ENCODE measurements at places on chromosomes 6 and 20.

GRCh38 chr6:33297956-33298772 is 578 bp downstream of the RGL2 start:
- DNase-seq, result peak; percentile 13

GRCh38 chr20:63682384-63683139 is 13.9 kb upstream of the TNFRSF6B start:
- no peak for DNase-seq

- DNase-seq, result no peak
Measured at GRCh38 chr6:68632734-68633133, 2.3 kb upstream of the ADGRB3 start.

DNA sequence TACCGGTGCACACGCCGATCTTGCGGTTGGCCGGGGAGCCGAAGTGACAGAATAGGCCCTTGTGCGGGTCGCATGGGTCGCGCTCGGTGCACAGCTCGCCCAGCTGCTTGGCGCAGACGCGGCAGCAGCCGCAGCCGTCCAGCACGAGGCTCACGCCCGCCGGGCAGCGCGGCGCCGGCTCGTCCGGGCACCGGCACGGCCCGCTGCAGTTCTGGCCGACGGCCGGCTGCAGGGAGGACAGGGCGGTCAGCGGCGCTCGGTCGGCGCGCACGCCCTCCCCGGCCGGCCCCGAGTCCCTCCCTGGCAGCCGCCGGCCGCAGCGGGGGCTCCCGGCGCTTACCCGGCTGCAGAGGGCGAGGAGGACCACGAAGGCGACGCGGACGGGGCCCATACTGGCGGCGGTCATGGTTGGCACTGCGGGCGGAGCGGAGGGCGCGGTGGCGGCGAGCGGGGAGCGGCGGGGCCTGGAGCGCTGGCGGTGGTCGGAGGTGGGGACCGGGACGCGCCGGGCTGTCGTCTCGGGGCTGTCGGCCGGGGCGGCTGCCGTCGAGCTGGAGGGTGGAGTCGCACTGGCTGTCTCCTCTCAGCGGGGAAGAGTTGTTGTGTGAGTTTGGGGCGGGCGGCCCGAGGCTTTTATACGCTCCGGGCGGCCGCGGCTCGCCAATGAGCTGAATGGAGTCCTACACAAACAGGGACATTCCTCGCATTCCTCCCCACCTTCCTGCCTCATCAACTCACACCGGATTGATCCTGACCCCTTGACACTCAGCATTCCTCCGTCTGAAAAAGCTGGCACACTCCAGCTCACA is at the start of gene CCN2:
Gene CCN2 (minus strand): TSS at position 606 of the 809 bp plus-strand sequence. CDS start 200 bp downstream, at position 406.
- DNase-seq, result no peak

DNA sequence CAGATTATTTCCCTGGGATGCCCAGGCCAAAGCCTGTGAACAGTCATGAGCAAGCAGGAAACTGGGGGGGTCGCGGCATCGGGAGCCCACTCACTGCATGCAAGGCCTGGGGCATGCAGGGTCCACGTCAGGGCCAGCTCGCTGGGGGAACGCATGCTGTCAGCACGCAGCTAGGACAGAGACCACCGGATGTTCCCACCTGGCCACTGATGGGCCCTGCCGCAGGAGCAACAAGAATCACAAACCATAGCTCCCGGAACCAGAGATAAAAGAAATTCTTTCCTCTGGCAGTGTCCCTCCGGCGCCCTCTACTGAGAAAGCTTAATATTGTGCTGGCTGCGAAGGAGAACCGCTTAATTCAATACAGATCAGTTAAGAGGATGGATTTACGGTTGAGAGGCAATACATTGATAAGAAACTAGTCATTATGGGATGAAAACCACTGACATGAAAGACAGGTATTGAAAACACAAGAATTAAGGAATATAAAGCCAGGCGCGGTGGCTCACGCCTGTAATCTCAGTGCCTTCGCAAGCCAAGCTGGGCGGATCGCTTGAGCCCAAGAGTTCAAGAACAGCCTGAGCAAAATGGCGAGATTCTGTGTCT is 32.6 kb downstream of the C6orf15 start:
- DNase-seq, result peak; percentile 52

GRCh38 chr6:116278854-116279231 is 887 bp downstream of the TSPYL1 start:
- DNase-seq, result no peak

GRCh38 chr6:24524805-24525204 is 30.0 kb downstream of the ALDH5A1 start:
- peak; percentile 51 for DNase-seq

- DNase-seq, result no peak
Measured at GRCh38 chr6:162200945-162201690, 526.4 kb downstream of the PRKN start.

- no peak for DNase-seq
Measured at GRCh38 chr6:143607168-143607567, 70.6 kb upstream of the PHACTR2 start.

Data from NCI-H2171 treated with DMSO at 0.1 percent for 48 hours (cell line).